ENCODE measurements at places on chromosomes 2 and 18. TPM values are rescaled to one million over a fixed set of nuclear protein-coding genes. Genes with fewer than 3 reads are reported as not detected.

HSPD1 gene
- total RNA-seq, result 397 TPM

DNA sequence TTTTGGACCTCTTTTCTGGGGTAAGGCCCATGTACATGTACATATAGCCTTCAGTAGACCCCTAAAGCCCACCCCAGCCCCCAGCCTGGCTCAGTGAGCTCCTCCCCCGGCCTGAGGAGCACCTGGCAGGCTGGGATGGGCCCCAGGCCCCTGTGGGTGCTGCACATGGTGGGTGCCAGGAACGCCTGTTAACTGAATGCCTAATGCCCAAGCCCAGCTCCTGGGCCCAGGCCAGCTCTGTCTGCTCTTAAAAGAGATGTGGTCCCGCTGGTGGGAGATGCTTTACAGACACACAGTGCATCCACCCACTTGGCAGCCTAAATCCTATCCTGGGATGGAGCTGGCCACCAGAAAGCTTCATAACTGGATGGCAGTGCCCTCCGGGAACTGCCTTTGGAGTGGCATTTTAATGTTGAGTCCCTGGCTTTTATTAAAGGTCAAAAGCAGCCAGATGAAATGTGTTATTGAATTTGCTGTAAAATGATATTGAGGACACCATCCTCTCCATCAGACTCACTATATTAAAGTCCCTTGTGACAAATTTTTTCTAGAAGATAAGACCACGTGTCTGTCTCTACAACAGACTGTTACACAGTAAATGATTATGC, 7.7 kb upstream of the OXER1 start:
- no peak for DNase-seq

GRCh38 chr2:7722212-7722910, 805.1 kb downstream of the RNF144A start:
- DNase-seq, result no peak

- no peak for DNase-seq
Observed at GRCh38 chr2:38835015-38835601, 40.6 kb downstream of the DHX57 start.

DNA sequence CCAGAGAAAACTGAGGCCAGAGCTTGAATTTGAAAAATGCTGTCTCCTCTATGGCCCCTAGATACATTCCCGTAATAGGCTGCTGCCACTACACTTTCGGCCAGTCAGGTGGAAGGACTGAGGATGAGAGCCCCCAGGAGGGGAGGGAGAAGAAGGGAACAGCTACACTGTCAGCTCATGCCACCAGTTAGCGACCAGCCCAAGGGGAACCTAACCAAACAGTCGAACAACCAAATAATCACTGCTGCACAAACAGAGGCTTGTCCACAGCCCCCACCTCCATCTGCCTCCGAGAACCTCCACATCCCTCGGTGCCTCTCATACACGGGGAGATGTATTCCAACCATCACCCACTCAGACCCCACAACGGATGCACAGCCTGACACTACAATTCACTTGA, 7.3 kb downstream of the ZNF516 start:
- no peak for DNase-seq

- no peak for DNase-seq
Observed at GRCh38 chr2:120774557-120775160, 39.0 kb downstream of the GLI2 start.

DNA sequence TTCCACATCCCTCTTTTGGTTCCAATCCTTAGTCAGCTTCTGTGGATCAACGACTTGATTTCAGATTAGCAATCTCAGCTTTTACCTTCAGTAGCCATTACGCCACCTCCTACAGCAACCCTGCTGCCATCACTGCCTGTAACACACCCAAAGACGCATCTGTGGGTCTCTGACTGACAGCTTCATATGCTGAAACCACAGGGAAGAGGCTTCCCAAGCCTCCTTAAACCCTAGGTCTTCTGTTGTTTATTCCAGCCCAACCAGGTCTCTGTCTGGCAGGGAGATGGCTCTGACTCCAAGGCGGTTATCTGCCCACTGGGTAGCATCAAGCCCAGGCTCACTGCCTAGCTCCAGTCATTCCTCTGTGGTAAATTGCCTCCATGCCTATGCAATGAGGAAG, 28.6 kb upstream of the TRIB2 start:
- DNase-seq, result no peak

MBD5 gene
- total RNA-seq, result 5.1 TPM

- no peak for DNase-seq
Observed at GRCh38 chr2:46200861-46201605, 96.2 kb upstream of the EPAS1 start.

DNA sequence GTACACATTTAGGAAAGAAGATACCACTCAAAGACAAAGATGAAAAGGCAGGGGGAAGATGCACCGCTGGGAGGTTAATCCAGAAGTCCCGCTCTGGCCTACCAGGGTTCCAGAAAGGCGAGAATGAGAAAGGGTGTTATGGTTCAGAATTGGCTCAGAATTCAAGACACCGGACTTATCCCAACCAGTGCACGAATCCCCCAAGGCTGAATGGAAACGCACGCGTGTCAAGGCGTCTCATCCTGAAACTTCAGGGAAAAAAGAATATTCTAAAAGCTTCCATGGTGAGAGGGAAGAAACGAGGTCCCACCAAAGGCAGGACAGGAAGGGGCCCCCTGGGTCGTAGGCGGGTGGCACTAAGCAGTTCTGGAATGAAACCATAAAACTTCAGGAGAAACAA, 71.9 kb downstream of the SLC66A2 start:
- DNase-seq, result no peak

DNA sequence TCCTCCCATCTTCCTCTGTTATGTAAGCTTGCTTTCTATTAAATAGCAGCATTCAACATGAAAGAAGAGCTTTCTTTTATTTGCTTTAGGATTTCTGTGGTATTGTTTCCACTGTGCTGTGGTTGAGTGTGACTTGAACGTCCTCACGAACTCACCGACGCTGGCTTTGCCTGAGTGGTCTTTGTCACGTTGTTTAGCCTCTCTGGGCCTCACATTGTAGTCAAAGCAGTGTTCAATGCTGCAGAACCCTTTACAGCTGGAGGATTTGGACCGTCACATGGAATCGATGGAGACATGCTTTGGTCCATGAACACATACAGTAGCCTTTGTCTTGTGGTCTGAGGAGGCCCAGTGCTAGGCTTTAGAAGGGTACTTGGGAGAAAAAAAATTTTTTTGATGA, 66.3 kb downstream of the TANC1 start:
- no peak for DNase-seq

GRCh38 chr2:98900721-98901120, 35.3 kb downstream of the CRACDL start:
- DNase-seq, result no peak
